ENCODE measurements at places on chromosomes 4 and X.
A peak's percentile ranks its signal among the peaks of the same experiment; 100 is the strongest.

DNA sequence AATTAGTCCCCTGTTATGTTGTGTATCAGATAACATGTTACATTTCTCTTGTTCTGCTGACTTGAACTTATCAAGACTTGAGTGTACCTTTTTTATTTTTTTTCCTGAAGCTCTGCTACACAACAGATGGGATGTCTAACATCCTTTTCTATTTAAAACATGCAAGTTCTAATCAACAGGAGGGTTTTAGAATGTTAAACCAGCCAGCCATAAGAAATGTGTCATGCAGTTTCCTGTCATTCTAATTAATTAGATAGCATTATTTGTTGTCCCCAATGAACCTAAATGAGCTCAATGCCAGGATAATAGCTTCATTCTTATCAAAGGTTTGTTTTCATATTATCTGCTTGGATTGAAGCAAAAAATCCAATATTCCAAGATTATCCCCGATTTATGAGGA is 958.2 kb downstream of the PCDH7 start:
- no peak for DNase-seq

- no peak for DNase-seq
These were observed 691 bp upstream of the IGFBP7 start for GRCh38 chr4:57110640-57111511.

DNA sequence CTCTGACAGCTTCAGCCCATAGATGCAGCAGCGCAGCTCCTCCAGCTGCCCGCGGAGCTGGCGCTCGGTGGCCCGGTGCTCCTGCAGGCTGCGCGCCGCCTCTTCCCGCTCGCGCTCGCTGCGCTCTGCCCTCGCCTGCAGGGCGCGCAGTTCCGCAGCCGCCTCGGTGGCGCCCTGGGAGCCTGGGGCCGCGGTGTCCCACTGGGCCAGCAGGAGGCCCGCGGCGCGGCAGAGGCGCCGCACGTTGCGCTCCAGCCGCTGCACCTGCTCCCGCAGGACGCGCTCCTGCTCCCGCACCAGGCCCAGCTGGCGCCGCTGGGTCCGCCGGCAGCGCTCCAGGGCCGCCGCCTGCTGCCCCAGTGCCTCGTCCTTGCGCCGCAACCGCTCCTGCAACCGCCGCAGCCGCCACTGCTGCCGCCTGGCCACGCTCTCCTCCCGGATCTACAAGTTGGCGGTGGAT is 10.1 kb downstream of the C4orf50 start:
- peak; percentile 75 for DNase-seq

- peak; percentile 47 for DNase-seq
These were observed 217.3 kb upstream of the TAPT1 start for GRCh38 chr4:16443504-16444088.

GRCh38 chr4:100086766-100087431 is 103.4 kb downstream of the DDIT4L start:
- no peak for DNase-seq

GRCh38 chr4:111839141-111839540 is 306.1 kb upstream of the FAM241A start:
- DNase-seq = no peak

- no peak for DNase-seq
These were observed 27.3 kb upstream of the TET2 start for GRCh38 chr4:105119356-105119755.

DNA sequence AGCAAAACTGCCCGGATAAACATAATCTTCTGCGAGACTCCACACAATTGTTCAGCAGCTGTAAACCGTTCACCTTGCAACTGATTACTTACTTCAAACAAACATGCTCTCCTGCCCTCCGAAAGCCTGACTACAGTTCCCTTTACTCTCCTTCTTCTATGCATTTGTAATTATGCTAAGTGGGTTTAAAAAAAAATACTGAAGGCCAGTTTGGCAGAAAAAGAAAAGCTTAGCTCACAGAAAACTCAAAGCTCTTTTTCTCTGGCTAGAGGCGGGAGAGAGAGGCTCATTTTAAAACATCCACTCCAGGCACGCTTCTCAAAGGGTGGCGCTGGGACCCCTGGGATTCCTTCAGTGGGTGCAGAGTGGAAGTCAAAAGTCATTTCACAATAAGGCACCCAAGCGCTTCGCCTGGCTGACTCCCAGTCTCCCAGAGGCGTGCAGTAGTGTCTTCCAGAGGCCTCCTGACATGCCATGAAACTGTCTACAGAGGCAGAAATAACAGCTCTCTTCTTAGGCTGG is 1.9 kb downstream of the DHRSX start:
- no peak for DNase-seq

DNA sequence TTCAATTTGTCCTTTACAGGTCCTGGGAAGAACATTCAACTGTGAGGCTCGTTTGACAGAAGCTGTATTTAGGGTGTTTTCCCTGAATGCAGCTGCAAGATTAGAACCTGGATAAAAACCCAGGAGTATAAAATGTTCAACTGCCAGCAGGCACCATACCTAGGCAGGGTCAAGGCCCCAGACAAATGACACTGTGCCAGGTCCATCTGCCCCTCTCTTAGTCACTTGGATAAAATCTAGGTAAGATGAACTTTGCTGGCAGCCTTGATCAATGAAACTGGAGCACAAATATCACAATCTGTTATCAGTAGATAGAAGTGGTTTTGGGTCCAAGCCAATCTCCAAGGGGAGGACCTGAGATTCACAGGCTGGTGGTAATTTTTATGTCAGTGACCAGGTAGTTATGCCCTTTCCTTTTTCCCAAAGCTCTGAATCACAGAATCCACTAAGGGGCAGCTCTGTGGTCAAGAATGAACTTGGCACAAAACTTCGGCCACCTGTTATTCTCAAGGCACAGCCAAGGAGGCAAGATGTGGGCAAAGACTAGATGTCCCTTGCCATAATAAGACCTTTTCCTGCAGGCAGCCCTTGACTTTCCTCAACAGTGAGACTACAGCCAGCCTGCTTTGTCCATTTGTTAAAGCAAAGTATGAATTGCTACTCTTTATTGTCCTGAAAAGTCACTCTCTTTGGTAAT is 501.0 kb downstream of the PPARGC1A start:
- no peak for DNase-seq

DNA sequence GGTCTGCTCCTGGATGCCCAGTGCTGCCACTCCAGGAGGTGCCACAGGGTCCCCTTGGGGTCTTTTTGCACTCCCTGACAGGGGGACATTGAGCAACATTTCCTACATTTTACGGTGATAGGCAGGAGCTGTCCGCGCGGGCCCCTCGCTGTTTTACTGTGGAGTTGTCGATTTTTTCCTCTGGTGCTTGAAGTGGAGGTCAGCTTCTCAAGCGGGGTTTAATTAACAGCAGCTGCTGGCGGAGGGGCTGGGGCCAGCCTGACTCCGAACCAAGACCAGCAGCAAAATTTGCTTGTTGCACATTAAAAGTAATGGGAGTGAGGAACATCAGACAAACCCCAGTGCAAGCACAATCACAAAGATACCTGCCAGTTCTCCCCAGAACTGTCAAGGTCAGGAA is 13.2 kb upstream of the SH3TC1 start:
- DNase-seq = no peak

DNA sequence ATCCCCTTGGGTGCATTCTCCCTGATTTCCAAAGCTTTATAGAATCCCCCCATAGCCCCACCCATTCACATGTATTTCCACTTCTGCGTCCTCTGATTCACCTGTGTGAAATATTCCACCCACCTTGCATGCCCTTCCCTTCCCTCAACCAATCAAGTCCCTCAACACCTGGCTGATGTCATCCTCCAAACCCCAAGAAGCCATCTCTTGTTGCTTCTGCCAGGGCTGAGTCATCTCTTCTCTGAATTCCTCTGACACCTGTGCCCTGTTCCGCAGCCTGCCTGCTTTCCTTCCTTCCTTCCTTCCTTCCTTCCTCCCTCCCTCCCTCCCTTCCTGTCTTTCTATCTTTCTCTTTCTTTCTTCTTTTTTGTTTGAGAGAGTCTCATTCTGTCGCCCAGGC is 9.9 kb downstream of the CRMP1 start:
- DNase-seq = no peak

DNA sequence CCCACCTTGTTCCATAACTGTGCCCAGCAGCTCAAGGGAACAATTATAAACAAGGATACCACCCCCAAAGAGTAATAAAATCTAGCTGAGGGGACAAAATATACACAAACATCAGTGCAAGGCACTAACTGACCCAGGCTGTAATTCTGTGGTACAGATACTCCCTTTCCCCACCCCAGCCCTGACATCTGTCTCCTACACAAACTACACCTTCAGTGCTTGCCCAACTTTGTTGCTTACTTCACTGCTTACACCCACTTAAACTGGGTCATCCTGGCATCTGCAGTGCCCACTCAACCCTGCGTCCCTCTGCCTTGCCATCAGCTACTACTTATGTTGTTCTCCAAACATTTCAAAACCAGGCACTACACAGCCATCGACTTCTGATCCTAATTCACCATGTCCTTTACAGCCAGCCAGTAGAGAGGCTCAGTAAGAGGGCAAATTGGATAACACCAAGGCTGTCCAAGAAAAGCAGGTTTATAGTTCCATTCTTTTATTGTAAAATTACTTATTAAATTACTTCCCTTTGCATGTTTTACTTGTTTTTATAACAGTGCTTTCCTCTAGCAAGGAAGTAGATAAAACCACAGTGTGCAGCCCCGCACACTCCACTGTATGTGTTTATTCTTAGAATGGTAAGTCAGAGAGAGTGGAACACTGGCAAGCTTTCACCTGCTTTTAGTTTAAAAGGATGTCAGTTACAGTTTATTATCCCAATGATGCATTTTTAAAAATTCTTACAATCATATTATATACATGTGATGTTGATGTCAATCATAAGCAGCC is 149.6 kb downstream of the INPP4B start:
- DNase-seq = no peak

GRCh38 chrX:18075603-18076002 is 145.1 kb downstream of the BEND2 start:
- no peak for DNase-seq
